ENCODE measurements at places on chromosomes 7 and 10.

GRCh38 chr7:114415064-114415989, 712 bp downstream of the FOXP2 start:
- no peak for DNase-seq

- DNase-seq: no peak
Observed at GRCh38 chr7:37815671-37816371, 32.6 kb upstream of the NME8 start.

DNA sequence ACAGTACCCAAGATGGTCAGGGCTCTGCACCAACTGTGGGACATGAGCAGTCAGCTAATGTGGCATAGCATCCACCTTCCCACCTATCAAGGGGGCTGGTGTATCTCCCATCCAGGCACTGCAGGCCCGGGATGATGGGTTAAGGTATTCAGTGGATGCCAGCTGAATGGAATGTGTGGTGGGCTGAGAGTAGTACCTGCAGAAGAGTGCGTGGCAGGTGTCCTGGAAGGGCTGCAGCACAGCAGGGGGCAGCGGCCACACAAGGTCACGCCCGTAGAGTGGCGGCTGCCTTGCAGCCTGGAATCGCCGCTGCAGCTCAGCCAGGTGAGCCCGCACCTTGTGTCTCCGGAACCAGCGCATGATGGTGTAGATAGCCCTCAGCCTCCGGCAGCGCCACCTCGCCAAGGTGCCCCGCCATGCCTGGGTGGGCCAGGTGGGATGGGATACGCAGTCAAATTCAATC, 13.3 kb downstream of the MYO1G start:
- DNase-seq: no peak

GRCh38 chr7:155324012-155324917, 26.6 kb downstream of the INSIG1 start:
- DNase-seq: no peak

DNA sequence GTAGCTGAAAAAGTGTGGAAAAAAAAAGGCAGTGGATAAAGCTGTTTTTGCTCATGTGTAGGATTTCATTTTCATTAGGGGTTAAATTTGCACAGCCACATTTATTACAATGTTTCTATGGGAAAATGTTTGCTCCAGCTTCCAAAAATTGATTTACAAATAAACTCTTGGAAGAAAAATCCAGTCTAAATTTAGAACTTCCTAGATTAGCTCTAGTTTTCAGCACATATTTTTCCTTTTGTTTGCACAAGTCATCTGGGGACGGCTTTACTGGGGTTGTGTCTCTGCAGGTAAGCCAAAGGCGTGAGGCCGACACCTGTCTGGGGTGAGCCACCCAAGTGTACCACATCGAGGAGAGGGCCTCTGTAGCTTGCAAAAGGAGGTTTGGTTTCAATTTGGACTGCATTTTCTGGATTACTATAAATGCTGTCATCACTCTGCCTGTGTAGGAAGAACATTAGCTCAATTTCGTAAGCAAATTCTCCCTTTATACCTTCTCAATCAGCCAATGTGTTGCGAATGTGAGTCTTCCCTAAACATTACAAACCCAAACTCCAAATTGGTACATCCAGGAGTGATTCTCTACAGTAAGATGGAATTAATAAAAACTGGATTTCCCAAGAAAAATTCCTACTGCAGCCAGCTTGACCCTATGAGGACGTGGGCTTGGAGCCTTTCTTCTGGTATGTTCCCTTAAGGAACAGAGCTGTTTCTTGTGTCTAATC, 89.5 kb upstream of the ZNF438 start:
- no peak for DNase-seq

DNA sequence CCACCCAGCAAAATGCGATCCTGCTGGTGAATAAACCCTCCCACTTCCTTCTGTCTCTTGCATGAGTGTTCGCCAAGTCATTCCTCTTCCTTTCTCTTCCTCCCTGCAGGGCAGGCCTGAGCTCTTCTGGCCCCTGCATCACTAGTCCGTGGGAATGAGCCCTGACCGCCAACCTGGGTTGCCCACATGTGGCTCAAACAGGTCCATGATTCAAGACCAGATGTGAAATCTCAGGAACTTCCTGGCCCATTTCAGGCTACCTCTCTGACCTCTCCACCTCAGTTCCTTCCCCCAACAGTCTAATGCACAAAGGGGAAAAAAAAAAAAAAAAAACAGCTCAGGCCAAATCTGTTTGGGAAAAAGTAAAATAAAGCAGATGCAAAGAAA, 5.4 kb upstream of the YWHAG start:
- DNase-seq: no peak

DNA sequence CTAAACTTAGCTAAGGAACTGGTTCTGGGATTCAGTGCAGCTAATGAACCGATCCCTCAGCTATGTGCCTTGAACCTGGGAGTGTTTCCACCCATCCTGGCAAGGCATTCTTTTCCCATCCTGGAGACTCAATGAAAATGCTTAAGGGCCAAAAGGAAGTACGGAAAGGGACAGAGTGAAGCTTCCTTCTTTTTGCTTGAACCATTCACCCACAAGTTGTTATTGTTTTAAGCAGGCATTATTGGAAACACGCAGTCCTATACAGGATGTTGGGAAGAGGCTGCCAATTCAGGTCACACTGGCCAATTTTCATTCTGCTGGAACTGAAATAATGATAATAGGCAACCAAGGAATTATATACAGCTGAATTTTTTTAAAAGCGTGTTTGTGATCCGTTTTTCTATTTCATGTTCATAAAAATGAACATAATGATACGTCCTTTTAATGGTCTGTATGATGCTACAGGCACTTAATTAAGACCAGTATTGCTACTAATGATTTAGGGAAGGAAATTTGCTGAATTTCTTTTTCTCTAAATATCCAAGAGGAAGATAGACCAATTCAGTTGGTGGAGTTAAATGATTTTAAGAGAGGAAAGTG, 57.8 kb upstream of the FZD1 start:
- no peak for DNase-seq

DNA sequence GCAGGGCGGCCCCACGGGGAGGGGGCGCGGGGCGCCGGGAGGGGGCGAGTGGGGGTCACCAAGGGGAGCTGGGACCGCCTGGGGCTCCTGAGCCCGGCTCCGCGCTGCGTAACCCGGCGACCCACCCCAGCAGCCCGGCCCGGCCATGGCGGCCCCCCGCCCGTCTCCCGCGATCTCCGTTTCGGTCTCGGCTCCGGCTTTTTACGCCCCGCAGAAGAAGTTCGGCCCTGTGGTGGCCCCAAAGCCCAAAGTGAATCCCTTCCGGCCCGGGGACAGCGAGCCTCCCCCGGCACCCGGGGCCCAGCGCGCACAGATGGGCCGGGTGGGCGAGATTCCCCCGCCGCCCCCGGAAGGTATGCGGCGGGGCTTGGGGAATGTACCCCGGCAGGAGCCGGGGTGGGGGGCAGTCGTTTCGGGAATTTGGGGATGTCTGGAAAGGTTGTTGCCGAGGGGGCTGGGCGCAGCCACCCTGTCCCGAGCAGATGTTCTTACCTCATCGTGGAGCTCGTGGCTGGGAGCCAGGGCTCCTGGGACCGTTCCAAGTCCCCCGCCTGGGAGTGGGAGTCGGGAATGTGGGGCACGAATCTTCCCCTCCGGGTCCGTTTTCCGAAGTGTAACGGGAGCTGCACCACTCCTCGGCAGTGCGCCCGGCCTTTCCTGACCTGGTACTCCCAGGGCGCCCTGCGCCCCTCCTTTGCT, 431 bp downstream of the ZYX start:
- no peak for DNase-seq

GRCh38 chr7:149885191-149886017, 11.6 kb downstream of the ATP6V0E2 start:
- peak; percentile 30 for DNase-seq

DNA sequence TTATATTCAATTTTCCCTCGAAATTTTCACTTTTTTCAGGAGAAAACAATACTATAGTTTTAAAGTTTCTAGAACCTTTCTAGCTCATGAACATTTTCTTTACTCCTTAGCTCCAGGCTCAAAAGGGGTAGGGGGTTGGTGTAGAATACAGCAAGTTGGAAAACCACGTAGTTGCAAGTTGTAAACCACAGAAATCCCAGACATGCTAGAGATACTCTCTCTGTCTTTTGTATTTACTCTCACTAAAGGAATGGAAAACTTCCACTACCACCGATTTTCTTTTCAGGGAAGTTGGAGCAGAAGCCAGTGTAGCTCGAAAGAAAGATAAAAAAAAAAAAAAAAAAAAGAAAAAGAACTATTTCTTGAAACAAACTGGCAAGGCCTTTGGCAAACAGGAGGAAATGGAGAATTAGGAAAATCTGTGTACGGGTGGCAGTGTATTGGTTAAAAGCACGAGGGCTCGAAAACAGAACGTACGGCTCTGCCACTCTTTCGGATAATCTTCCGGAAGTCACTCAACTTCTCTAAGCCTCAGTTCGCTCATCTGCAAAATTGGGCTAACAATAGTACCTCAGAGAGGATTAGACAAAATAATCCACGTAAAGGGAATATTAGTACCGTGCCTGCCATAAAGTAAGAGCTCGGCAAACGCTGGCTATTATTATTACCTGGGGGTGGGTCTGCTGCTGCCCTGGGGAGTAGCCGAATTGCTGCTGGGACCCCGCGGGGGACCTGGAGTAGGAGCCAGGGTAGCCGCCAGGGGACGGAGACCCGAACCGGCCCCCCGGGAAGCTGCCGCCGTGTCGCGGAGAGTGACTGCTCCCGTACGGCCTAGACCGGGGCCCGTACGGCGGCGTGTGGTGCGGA, 628 bp downstream of the MPLKIP start:
- DNase-seq: peak; percentile 81

DNA sequence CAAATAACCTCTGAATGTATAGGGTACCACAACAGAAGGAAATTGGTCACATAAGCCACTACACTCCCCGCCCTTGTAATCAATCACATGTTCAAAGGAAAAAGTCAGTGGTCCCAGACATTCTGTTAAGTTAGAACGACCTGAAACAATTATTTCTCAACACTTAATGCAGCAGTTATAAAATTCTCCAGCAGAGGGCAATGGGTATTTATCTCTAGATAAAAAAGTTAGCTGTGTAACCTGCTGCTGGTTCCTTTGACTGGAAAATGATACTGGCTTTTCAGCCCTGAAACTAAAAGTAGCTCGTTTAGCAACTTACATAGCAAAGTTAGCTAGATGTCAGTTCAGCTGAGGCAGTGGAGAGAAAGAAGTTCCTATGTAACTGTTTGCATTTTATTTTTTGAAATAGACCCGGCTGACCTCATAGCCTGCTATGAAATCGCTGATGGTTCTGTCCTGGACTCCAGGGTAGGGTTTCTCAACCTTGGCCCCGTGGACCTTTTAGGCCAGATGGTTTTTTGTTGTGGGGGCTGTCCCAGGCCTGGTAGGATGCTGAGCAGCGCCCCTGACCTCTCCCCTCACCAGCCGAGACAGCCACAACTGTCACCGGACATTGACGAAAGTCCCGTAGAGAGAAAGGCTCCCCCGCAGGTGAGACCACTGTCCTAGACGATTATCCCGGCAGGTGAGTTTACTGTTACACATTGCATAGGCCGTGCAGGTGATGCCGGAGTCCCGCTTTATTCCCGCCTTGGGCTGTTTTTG, 40.2 kb upstream of the PROSER2 start:
- DNase-seq: peak; percentile 68

GRCh38 chr7:155980841-155981240, 168.6 kb upstream of the SHH start:
- DNase-seq: no peak

- peak; percentile 61 for DNase-seq
Observed at GRCh38 chr10:117221156-117221711, 19.7 kb upstream of the SLC18A2 start.

GRCh38 chr7:106721816-106722785, 61.1 kb upstream of the CCDC71L start:
- DNase-seq: no peak

GRCh38 chr10:49347342-49347741, 48.4 kb downstream of the C10orf71 start:
- no peak for DNase-seq

GRCh38 chr7:34331102-34331501, 326.9 kb upstream of the NPSR1 start:
- DNase-seq: no peak

- no peak for DNase-seq
Observed at GRCh38 chr7:55444786-55445185, 79.6 kb downstream of the LANCL2 start.

GRCh38 chr10:33237736-33238624, 96.5 kb downstream of the NRP1 start:
- DNase-seq: peak; percentile 38

DNA sequence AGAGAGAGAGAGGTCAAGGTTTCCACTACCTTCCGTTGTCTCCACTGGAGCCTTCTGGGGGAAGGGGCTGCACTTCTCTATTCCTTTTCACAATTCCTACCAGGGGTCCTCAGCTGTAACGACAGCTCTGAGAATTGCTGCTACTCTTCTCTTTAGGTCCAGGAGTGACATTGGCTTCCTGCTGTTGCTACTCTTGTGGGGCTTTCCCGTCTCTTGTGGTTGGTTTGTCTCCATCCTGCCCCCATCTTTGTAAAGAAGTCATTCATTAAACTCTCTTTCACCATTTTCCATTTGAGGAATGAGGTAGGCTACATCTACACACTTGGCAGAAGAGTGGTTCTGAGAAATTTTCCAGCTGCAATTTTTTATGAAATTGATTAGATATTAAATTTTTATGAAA, 238.8 kb upstream of the LYZL1 start:
- no peak for DNase-seq

DNA sequence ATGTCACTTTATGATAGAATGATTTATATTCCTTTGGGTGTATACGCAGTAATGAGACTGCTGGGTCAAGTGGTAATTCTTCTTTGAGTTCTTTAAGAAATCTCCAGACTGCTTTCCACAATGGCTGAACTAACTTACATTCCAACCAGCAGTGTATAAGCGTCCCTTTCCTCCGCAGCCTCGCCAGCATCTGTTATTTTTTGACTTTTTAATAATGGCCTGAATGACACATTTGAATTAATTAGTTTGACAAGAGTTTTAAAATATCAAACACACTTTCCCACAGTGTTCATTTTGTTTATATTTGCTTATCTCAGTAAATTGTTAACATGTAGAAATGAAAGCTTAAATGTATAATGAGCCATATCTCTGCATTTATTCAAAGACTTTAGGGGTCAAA, 116.8 kb downstream of the TES start:
- no peak for DNase-seq

DNA sequence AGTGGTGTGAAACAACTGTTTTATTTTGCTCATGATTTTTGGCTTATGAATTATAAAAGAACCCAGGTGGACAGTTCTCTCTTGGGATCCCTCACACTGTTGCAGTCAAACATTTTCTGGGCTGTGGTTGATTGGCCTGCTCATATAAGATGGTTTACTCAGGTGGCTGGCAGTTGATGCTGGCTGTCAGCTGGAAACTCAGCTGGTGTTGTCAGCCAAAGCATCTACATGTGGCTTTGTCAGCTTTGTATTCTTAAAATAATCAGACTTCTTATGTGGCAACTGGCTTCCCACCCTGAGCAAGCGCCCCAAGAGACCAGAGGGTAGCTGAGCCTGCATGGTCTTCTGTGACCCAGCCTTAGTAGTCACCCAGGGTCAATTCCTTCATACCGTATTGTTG, 534.7 kb downstream of the NRG3 start:
- DNase-seq: no peak

All from iPS-NIHi11 (cell line).